SK-MEL-5 (cell line): ENCODE measurements at places on chromosomes 4 and X. TPM values are rescaled to one million over a fixed set of nuclear protein-coding genes. Genes with fewer than 3 reads are reported as not detected.

The GPRASP1 gene
- total RNA-seq: 0.48 and 0.83 TPM in 2 replicates

The USP51 gene
- 7.2 and 8.0 TPM in 2 replicates for total RNA-seq

The STARD8 gene
- total RNA-seq: 0.34 and 0.48 TPM in 2 replicates

The NLGN3 gene
- total RNA-seq: 0.05 and 0.24 TPM in 2 replicates

The DCX gene
- not detected in 2 replicates for total RNA-seq

The DGKQ gene
- total RNA-seq: 12.6 and 12.9 TPM in 2 replicates

The MAGEA6 gene
- total RNA-seq: 187 and 193 TPM in 2 replicates

The MRFAP1L1 gene
- 50.4 and 51.4 TPM in 2 replicates for total RNA-seq

The GPRASP3 gene
- 1.5 and 2.2 TPM in 2 replicates for total RNA-seq

The BCOR gene
- 21.2 and 24.3 TPM in 2 replicates for total RNA-seq

The MEPE gene
- not detected in 2 replicates for total RNA-seq

The LGI2 gene
- total RNA-seq: 0.03 and 0.05 TPM in 2 replicates

The EFHC2 gene
- not detected in 2 replicates for total RNA-seq

GRCh38 chr4:116982656-116983055, 102.7 kb downstream of the TRAM1L1 start:
- DNase-seq: no peak

GRCh38 chr4:11455201-11455835, 26.6 kb upstream of the HS3ST1 start:
- DNase-seq: no peak

GRCh38 chrX:151099001-151099400, 77.4 kb upstream of the GPR50 start:
- no peak for DNase-seq

- no peak for DNase-seq
Observed at GRCh38 chr4:81594490-81595159, 122.9 kb upstream of the RASGEF1B start.

GRCh38 chr4:153292897-153293741, 51.4 kb upstream of the MND1 start:
- no peak for DNase-seq

GRCh38 chr4:152316969-152317368, 218.9 kb downstream of the FBXW7 start:
- no peak for DNase-seq

DNA sequence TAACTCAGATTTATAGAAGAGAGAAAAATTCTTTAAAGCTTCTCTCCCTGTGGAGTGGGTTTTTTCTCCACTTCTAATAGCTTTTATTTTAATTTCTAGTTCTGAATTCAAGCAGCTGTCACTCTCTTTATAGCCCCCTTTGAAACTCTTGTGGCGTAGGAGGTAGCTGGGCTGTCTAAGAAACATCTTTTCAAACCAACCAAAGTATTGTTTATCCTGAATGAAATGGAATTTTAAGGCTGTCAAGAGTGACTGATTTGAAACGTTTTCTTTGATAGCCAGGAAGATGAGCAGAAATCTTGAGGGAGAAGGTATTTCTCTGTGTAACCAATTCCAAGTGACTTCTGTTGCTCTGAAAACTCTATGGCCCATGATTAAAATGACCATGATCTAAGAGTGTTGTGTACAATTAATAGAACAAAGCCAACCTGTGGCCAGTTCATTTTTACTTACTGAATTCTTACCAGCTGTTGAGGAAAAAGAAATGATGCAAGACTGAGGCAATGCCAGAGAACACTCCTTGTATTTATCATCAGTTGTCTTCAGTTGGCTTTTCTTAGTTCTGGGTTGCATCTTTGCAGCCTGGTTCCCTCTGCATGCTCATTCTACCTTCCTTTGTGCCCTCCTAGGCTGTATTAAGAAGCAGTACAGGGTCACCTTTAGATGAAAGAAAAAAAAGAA, 298.4 kb downstream of the ARHGAP10 start:
- DNase-seq: no peak

- no peak for DNase-seq
Observed at GRCh38 chrX:112211459-112211858, 128.9 kb upstream of the TRPC5 start.

- DNase-seq: no peak
Observed at GRCh38 chr4:156596026-156596425, 375.6 kb downstream of the PDGFC start.

- DNase-seq: no peak
Observed at GRCh38 chr4:7765666-7766065, 174.0 kb downstream of the AFAP1 start.

GRCh38 chrX:72045552-72046277, 86.0 kb downstream of the RTL5 start:
- peak; percentile 33 for DNase-seq

- DNase-seq: no peak
Observed at GRCh38 chrX:131237363-131237762, 51.7 kb downstream of the IGSF1 start.

- no peak for DNase-seq
Observed at GRCh38 chrX:154357205-154357604, 17.2 kb downstream of the FLNA start.

DNA sequence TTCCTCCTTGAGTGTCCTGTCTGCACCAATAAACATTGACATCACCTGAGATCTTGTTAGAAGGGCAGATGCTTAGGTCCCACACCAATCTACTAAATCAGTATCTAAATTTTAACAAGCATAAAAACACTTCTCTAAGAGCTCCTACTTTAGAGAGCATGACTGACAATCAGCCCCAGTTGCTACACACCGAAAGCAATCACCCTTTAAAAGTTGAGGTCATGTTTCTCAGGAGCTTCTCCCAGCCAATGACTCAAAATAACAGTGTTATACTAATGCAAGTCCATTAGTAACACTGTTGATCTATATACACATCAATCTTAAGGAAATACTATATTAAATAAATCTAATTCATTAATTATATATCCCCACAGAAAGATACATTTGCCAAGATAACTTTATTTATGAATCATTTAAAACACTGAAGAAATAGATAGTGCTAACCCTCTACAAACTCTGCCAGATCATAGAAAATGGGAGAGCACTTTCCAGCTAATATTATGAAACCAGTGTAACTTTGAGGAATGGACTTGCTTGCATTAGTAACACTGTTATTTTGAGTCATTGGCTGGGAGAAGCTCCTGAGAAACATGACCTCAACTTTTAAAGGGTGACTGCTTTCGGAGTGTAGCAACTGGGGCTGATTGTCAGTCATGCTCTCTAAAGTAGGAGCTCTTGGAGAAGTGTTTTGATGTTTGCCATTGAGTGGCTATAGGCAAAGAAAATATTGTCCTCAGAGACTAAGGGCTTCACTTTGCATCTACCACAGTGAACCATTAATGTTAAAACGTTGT, 109.8 kb upstream of the HDX start:
- no peak for DNase-seq

GRCh38 chr4:162535121-162535520, 371.3 kb upstream of the FSTL5 start:
- DNase-seq: no peak

GRCh38 chr4:161291222-161291621, 872.6 kb downstream of the FSTL5 start:
- no peak for DNase-seq

DNA sequence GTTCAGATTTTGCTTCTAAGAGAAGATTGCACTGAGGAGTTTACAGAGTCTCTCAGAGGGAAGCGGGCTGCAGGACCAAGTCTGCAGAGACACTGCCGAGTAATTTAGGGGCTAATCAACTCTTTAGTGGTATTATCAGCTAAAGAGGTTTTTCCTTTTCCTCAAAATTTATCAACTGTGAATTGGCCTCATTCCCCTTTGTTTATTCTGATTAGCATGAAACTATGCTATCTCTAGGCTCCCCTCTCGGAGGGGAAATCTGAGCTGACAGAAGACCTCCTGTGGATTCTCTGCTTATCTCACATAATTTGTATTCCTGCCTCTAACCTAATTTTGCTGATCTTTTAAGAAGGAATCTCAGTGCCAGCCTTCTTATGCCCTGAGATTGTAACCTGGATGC, 201.0 kb downstream of the DCTD start:
- no peak for DNase-seq

DNA sequence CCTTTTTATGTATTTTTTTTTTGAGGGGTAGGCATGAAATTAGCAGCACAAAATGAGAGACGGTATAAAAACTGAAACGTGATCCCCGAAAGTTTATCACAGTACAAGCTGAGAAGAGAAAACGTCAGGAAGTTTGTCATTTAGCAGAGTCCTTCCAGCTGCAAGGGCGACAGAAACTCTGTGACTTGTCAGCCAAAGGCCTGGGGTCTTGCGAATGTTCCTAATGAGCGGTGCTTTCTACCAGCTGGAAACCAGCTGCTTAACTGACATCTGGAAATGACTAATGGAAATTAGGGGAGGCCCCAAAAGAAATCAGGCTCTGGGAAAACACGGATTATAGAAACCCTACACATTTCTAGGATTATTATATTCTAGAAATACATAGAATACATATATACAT, 66.5 kb downstream of the CHRNA9 start:
- no peak for DNase-seq

GRCh38 chr4:142339053-142339452, 507.0 kb downstream of the INPP4B start:
- DNase-seq: no peak

DNA sequence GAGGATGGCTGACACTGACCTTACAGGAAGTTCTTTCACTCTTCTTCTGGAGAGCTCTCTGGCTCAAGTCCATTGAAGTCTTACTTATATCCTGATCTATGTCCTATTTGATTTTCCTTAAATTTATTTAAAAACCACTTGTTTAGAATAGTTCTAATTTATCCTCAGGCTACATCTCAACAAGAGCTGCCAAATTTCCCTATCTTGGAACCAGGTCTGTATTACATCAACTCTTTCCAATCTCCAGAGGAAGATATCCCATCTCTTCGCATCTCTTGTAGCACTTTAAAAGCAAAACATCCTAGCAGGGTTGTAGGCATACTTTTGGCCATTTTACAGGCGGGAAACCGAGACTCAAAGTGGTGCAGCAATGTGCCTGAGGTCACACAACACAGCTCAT, 290.5 kb upstream of the TEX13C start:
- DNase-seq: no peak

DNA sequence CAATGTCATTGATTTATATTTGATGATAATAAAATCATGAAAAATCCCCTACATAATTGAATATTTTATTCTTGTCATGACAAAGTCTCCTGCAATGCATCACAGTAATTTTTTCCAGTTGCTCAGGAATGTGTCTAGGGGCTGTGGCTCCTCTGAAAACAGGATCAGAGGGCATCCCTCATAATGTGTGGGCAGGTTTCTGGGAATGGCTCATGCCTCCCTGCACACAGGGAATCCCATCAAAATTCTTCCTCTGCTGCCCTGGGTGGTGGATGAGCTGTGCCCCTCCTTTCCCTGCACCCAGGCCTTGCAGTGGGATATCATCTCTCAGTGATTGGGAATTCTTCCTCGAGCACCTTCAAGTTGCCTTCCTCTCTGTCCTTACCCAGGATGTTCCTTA, 20.4 kb upstream of the PUDP start:
- DNase-seq: no peak

DNA sequence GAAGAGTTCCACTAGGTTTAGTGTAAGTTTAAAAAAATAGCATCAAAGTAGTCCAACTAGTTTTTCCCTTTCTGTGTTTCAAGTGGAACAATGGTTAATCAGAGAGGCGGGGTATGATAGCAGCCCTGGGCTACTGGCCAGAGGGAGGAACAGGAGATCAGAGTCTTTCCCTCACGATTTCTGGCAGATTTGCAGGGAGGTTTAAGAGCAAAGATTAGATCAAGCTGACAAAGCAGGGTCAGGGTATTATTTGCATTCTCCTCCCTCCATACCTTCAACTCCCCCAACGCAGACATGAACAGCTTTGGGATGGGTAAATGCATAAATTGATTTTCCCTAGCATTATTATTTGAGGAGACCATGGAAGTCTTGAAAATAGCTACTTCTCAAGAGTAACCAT, 277.6 kb upstream of the DIAPH2 start:
- no peak for DNase-seq

DNA sequence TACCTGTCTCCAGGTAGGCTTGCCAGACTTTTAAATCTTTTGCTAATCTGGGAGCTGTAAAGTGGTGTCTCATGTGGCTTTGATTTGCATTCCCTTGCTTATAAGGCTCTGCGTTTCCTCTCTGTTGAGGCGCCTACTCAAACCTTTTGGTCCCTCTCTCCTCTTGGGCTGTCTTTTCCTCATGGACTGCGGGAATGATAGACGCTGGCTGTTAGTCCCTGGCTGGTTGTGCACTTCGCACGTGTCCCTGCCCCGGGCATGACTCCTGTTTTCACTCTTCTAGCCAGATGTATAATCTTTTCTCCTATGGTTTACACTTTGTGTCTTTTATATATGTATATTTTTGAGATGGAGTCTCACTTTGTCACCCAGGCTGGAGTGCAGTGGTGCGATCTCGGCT, 39.7 kb downstream of the RGS12 start:
- no peak for DNase-seq

- DNase-seq: no peak
Observed at GRCh38 chr4:153789741-153790499, 1.0 kb upstream of the SFRP2 start.

DNA sequence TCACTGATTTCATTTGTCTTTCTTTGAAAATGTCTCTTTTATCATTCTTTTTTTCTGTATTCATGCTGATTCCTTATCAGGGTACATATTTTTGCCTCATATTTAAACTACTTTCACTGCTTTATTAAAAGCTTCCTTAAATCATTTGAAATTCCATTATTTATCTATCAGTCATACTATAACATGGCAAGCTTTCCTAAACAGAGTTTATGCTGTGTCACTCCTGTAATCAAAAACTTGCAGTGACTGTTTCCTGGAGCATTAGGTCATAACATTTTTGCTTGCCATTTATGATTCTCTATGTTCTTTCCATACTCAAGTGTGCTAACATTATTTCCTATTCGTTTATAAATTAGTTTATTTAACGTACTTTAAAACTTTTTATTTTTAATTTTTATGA, 203.7 kb downstream of the BMPR1B start:
- no peak for DNase-seq

DNA sequence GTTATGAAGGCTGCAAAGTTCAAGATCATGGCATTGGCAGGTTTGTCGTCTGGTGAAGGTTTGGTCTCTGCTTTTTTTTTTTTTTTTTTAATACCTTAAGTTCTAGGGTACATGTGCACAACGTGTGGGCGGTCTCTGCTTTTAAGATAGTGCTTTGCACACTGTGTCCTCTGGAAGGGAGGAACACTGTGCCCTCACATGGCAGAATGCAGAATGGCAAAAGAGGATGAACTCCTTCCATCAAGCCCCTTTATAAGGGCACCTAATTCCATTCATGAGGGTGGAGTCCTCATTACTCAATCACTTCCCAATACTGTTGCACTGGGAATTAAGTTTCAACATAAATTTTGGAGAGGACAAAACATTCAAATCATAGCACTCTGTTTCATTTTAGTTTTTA, 101.4 kb downstream of the GLRA2 start:
- DNase-seq: peak; percentile 44

- DNase-seq: no peak
Observed at GRCh38 chr4:53487766-53488165, 103.5 kb downstream of the LNX1 start.
